ENCODE measurements at places on chromosomes 2 and 18.

DNA sequence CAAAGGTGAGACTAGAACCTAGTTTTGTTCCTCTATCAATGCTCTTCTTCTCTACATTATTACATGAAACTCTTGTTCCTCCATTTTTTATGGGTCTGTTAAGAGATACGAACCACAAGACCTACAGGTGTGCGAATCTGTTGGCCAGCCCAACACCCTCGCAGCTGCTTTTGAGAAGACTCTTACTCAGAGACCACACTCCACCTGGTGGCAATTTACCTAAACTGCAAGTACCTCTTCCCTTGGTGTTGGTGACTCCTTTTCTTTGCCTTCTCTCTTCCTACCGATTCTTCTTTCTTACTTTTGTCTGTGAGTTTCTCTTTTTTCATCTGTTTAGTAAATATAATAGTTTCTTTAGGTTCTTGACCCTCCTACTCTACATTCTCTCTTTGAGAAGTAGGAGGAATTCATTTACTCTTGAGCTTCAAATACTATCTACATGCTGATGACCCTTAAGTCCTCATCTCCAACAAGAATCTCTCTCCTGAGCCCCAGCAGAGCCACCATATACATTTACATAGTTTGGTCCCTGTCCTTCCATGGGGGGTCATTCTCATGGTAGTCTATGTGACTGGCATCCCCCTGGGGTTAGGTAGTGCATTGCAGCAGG, 81.8 kb upstream of the GAREM1 start:
- DNase-seq = peak; percentile 26

DNA sequence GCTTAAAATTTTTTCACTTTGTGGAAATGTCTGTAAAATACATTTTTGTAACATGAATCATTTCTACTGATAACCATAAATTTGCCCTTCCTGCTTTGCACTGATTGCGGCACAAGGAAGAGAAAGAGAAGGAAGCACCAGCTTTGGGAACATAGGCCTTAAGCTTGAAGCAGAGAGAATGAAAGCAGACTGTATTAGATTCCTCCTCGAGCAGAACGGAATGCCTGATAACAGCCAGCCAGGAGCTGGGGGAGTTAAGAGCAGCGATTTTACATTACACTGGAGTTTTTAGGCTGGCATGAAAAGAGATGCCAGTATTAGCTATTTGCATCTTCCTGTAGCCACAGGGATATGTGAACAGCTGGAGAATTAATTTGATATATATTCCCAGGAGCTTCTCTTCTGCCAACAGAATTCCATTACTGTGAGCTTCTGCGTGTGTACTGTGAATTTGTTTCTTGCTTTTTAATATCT, 33.5 kb downstream of the CRIM1 start:
- no peak for DNase-seq

DNA sequence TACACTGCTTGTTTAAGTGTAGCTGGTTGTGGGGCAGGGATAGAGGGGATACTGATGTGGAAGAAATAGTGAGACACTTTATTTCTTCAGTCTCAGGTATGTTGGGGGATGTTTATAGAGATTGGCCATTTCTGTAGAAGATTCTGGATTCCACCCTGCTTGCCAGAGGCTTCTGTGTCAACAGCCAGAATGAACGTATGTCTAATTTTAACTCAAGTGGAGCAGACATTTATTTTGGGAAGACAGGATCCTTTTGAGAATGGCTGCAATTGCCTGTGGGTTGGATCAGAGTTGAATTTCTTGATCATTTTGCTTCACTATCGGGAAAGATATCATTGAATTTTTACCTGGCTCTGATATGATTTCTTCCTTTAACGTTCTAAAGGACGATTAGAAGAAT, 465.6 kb upstream of the SLC14A2 start:
- DNase-seq = no peak

- no peak for DNase-seq
These were observed 57.5 kb upstream of the MFF start for GRCh38 chr2:227267410-227268115.

DNA sequence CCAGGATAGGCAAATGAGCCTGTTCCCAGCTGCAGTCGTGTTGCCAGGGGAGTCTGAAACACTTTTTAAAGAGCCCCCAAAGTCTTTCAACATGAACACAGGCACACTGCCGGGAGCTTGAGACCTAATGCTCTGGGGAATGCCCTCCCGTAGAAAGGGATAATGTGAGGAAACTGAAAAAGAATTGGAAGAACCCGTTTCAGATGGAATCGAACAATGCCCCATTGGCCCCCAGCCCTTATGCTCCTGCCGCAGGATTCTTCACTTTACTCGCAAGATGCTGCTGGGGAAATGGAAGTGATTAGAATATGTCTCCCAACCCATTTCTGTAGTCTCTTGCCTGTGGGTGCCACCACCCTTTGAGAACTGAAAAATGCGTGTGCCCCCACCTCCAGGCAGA, 136.3 kb upstream of the GATA6 start:
- DNase-seq = no peak

Data from GM18507 (cell line).